ENCODE measurements at places on chromosomes 12 and 14. TPM values are rescaled to one million over a fixed set of nuclear protein-coding genes. Genes with fewer than 3 reads are reported as not detected.

Gene PRKD1
- total RNA-seq, result 4.5 TPM

Gene JAG2
- 37.5 TPM for total RNA-seq

Gene FAM222A
- total RNA-seq, result 0.26 TPM

Gene NINJ2
- total RNA-seq, result 2.4 TPM

Gene SERPINA12
- not detected for total RNA-seq

- DNase-seq, result no peak
Measured at GRCh38 chr12:46910830-46911229, 85.0 kb upstream of the SLC38A4 start.

- no peak for DNase-seq
Measured at GRCh38 chr14:53167602-53168328, 14.6 kb upstream of the DDHD1 start.

DNA sequence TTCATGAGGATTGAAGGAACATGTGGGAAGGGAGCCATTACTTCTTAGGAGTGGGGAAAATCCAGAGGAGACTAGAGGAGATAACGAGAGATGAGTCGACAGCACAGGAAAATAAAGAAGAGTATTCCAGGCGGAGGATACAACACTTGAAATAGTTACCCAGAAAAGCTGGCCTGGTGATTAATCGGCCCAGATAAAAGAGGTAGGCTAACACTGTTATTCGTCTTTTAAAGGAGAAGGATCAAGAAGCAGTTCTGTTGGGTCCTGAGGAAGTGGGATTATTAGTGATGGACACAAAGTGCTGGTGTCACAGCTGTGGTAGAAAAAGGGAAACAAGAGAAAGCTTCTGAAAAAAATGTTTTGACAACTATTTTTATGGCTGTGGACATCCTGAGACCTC, 425.3 kb downstream of the ZFP36L1 start:
- DNase-seq, result no peak

DNA sequence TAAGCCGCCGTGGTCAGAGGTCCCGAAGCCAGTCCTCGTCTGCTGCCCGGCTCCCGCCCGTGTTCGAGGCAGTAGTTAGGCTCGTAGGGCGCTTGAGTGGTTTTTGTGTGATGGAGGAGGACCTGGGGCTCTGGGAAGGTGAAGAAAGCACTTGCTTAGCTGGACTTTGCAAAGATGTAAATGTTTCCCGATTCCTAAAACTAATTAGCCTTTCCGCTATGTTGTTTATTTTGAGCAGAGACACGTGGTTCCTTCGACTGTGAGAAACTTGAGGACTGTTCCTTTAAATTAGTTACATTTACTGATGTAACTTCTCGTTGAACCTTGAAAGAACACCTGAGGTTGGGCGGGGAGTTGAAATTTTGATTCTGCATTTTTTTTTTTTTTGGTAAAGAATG, 33.9 kb downstream of the MIA2 start:
- DNase-seq, result no peak

GRCh38 chr14:89265234-89265633, 151.8 kb downstream of the FOXN3 start:
- no peak for DNase-seq

- no peak for DNase-seq
Measured at GRCh38 chr14:106327234-106327633, 800.9 kb downstream of the TMEM121 start.

DNA sequence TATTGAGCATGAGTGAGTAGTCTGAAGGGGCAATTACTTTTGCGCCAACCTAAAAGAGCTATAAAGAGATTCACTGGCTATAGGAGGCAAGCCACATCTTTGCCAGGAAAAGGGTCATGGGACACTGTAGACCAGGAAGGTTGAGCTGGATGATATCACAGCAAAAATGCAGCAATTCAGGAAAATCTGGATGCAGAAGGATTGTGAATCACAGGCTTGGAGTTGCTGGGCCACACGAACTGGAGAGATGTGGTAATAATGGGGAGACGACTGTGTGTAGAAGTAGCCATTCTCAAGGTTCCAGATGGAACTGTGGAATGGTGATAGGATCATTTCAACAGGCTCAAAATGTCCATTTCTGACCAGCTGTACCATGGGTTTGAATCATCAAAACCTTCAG, 151.4 kb upstream of the DAAM1 start:
- DNase-seq, result no peak
